ENCODE measurements at places on chromosomes 6 and 20.
A peak's percentile ranks its signal among the peaks of the same experiment; 100 is the strongest.

DNA sequence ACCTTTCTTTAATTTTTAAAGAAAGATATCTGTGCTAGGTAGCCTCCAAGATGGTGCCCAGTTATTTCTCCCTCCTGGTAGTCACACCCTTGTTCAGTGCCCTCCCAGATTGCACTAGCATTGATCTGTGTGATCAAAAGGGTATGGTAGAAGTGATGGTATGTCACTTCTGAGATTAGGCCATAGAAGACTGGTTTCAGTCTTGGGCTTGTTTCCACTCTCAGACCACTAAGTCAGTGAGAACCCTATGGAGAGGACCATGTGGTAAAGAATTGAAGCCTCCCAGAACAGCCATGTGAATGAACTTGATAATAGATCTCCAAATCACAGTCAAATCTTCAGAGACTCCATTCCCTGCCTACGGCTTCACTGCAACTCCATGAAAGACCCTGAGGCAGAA is 57.3 kb downstream of the THEMIS start:
- no peak for DNase-seq

- no peak for DNase-seq
These were observed 828.4 kb downstream of the HACE1 start for GRCh38 chr6:104031346-104031745.

DNA sequence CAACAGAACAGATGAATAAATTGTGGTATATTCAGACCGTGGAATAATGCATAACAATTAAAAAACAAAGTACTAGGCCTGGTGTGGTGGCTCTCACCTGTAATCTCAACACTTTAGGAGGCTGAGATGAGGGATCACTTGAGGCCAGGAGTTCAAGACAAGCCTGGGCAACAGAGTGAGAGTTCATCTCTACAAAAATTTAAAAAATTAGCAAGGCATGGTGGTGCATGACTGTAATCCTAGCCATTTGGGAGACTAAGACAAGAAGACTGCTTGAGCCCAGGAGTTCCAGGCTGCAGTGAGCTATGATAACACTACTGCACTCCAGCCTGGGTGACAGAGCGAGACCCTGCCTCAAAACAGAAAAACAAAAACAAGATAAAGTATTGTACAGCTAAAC is 16.1 kb upstream of the ASF1A start:
- DNase-seq, result no peak

DNA sequence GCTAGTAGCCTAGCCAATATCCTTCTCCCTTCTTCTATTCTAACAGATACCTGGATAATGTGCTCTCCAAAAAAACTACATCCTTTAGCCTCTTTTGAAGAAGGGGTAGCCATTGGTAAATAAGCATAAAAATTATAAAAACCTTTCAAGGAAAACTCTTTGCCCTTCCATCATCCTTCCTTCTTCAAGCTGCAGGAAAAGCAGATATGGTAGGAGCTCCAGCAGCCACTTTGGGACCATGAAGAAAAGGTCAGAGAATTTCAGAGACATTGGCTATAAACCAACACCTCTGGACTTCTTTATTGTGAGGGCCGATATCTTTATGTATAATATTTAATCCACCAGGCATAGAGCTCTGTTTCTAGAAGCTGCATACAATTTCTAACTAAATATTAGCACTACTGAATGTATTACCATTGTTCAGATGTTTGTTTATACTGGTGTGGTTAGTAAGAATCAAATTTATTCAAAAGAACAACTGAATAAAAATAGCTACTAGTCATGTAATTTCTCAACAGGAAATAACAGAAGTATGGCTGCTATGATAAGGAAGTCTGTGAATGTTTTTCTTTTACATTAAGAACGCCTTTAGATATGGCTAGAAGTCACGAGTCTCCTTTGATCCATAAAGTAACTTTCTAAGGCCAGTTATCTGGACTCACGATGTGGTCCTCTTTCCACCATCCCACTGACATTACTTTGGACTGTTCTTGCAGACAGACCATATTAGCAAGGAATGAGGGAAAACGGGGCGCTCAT is 32.2 kb downstream of the MYLK4 start:
- DNase-seq, result no peak

- no peak for DNase-seq
These were observed 16.0 kb downstream of the FOXO3 start for GRCh38 chr6:108576709-108577108.

GRCh38 chr6:11586536-11586935 is 49.0 kb downstream of the TMEM170B start:
- DNase-seq, result no peak

- DNase-seq, result no peak
These were observed 24.8 kb downstream of the LYRM2 start for GRCh38 chr6:89613790-89614189.

- no peak for DNase-seq
These were observed 528 bp downstream of the NHSL1 start for GRCh38 chr6:138498629-138499302.

GRCh38 chr6:157012355-157012754 is 235.2 kb downstream of the ARID1B start:
- no peak for DNase-seq

- DNase-seq, result no peak
These were observed 236.3 kb upstream of the SOX4 start for GRCh38 chr6:21357262-21357661.

DNA sequence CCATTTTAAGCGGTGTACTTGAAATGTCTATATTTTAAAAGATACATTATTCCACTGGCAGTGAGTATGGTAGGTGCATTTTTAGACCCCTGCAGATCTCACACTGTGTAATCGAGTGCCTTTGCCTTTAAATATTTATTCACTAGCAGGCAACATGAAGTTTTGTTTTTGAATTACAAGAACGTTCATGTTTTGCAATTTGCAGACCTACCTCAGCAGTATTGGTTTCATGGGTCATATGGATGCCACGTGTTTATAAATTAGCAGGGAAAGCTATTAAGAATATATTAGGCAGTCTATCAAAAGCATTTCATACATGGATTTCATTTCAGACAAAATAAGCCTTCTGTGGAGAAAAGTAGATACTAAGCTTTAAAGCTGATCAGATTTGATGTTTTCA is 7.2 kb downstream of the MAP3K4 start:
- no peak for DNase-seq

DNA sequence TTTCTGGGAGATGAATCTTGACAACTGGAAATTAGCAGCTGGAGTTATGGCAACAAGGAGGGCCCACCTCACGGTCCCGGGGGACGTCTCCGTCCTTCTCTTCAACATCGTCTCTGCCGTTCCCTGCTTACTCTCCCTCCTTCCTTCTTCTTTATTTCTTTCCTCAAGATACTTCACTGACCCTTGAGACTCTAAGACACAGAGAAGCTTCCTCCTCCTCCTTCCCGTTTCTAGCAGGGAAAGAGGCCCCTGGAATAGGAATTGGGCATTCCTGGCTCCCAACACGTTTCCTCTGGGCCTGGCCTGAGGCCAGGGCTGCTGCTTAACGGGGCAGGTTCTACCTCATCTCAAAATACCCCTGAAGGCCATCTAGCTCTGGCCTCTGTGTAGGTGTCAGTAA is 189.9 kb upstream of the GMDS start:
- no peak for DNase-seq

DNA sequence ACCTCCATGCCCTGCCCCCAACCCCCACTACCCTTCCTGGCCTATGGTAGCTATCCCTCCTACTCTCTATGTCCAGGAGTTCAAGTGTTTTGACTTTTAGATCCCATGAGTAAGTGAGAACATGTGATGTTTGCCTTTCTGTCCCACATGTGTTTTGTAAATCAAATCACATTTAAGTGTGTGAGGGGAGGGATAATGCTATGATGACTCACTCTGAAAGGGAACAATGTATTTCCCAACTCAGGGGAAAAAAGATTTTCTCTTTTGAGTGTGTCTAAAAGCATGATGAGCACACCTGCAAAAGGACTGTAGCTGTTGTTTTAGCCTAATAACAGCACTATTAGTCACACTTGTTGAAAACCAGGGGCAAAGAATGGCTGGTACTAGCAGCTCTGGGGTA is 193.7 kb downstream of the GJA10 start:
- peak; percentile 91 for DNase-seq

DNA sequence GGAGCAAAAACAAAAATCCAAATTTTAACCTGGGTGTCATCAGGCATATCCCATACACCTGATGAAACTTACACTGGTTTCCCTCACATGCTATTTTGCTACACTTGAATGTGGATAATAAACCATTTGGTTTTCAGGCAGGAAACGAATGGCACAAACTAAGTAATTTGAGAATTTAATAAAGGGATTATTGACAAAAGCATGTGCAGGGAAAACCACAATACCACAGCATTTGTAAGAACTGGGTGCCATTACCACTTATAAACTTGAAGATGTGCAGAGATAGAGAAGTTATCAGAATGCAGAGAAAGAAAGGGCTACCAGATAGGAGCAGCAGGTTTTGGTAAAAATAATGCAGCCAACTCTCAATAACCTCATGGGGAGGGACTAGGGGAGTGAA is 151.2 kb downstream of the RFX6 start:
- no peak for DNase-seq

- no peak for DNase-seq
These were observed 8.1 kb upstream of the CCN5 start for GRCh38 chr20:44707018-44707579.

DNA sequence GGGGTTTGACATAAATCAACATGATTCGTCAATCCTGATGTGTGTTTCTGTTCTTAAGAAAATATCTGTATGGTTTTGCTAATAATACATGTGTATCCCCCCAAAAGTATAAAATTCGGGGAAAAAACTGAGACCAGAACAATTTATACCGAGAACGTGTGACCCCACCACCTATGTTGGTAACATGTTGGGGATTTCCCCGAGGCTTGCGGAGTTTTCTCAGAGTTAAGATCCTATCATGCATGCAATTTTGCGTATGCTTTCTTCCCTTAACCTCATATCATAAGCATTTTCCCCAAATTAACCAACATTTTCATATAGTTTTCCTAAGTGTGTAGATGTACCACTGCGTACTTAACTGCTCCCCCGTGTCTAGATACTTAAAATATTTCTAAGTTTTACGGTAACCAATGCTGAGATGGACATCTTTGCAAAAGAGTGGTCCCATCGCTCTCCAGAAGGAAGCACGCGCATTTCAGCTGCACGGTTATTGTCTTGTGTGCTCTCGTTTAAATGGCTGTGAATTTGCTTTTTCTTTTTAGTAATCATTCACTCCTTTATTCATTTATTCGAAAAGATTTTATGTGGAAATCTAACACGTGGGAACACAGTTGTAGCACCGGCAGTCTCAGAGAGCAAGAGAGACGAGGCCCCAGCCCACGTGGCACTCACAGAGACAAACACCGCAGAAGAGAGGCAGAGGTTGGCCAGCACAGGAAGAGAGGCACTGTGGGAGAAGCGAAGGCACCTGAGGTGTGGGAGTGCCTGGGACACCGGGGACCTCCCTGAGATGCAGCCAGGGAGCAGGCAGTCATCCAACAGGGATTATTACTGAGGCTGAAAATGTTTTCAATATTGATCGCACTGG is 13.2 kb upstream of the IRF4 start:
- no peak for DNase-seq

DNA sequence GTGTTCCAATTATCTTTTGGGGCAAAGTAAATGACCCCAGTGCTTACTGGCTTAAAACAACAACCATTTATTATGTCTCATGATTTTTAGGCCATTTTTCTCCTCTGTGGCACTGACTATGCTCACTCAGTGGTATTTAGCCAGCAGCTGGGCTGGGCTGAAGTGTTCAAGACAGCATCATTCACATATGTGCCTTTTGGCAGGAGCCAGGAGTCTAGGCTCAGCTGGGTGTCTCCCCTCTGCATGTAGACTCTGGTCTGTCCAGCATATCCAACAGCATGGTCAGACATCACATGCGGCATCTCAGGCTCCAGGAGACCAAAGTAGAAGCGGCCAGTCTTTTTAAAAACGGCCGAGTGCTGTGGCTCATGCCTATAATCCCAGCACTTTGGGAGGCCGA is 120.3 kb upstream of the TOP1 start:
- DNase-seq, result no peak

DNA sequence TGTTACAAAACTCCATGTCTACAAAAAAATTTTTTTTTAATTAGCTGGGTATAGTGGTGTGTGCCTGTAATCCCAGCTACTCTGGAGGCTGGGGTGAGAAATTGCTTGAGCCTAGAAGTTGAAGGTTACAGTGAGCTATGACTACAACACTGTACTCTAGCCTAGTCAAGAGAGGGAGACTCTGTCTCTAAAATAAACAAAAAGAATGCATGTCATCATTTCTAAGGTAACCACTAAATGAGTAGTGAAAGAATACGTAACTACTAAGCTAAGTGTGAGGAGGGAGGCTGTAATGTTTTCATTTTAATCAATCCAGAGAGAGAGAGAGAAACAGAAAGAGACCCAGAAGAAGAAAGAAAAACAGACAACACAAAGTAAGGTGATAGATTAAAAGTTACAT is 9.9 kb downstream of the SYCP2 start:
- DNase-seq, result no peak

GRCh38 chr6:139395371-139395770 is 20.9 kb upstream of the CITED2 start:
- no peak for DNase-seq

GRCh38 chr6:166587631-166588413 is 1.3 kb upstream of the RAMACL start:
- DNase-seq, result no peak

GRCh38 chr6:6816716-6817115 is 228.2 kb downstream of the LY86 start:
- DNase-seq, result no peak

DNA sequence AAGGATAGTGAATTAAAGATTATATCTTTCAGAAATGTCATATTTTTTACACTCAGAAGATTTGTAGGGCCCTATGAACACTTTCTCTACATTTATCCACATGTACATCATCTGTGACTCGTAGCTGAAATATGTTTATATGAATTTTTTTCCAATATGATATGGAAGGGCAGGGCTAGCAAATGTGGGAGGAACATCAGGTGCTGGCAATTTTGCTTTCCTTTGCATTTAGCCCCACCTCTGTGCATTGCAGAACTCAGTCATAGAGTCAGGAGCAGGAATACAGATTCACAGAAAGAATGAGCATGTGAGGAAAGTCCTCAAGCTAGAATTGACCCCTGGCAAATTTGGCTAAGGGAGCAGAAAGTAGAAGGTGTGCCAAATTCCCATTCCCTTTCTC is 129.9 kb downstream of the CRYBG1 start:
- DNase-seq, result no peak

GRCh38 chr6:11410539-11411307 is 126.8 kb upstream of the TMEM170B start:
- no peak for DNase-seq

GRCh38 chr6:21965016-21965415 is 331.8 kb downstream of the PRL start:
- no peak for DNase-seq

DNA sequence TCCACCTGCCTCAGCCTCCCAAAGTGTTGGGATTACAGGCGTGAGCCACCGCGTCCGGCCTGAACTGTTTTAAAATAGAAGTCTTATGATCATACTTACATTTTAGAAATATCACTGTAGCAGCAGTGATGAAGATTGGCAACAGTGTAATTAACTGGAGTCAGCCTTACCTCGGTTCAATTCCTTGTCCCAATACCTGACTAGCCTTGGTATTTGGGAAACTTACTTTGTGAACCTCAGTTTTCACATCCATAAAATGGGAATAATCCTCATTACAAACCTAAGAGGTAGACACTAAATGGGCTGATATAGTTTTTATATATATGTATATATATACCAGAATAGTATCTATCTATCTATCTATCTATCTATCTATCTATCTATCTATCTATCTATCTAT is 19.3 kb downstream of the PHF20 start:
- DNase-seq, result no peak
